Colonic mucosa (tissue), 4 donors: ENCODE measurements at places on chromosomes 3 and 15. TPM values are rescaled to one million over a fixed set of nuclear protein-coding genes. Genes with fewer than 3 reads are reported as not detected.

DNA sequence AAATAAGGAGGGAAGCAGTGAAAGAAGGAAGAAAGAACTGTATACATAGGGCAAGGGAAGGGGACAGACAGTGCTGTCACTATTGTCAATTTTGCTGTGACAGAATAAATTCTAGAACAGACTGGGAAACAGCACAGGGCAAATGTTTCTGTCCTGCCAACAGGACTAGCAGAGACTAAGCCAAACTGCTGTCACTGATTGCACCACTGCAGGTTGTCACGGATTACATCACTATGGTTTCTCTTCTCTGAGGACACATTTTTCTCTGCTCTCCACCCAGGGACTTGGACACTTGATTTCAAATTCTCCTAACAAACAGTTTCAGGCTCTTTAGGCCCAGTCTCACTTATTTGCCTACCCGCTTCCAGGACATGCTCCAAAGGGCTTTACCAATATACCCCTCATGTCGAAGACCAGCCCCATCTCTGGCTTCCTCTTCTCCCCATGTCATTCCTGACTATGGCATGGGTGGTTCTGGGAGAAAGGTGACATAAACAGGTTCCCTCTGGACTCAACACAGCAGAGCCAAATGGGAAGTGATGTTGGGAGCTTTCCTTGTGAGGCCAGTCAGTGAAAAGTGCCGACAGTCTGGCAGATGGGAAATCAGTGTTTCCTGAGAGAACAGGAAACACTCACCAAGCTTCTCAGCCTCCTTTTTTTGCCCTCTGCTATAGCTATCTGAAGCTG lies 70.2 kb upstream of the ST3GAL6 start:
- no peak for DNase-seq
- H3K36me3 ChIP-seq, result no peaks in the 10 kb centered on the region
- no peaks in the 10 kb centered on the region for H3K4me1 ChIP-seq
- no peak overlapping the region for H3K27ac ChIP-seq
- no peak overlapping the region for H3K4me3 ChIP-seq

GRCh38 chr3:133977568-133977967 lies 52.2 kb downstream of the SLCO2A1 start:
- no peak overlapping the region for H3K27ac ChIP-seq
- no peak overlapping the region for H3K4me3 ChIP-seq
- H3K36me3 ChIP-seq, result no peaks in the 10 kb centered on the region
- H3K4me1 ChIP-seq, result no peaks in the 10 kb centered on the region

GRCh38 chr15:79035111-79035601 lies 55.4 kb downstream of the RASGRF1 start:
- no peak overlapping the region for H3K27ac ChIP-seq
- H3K4me3 ChIP-seq, result no peak overlapping the region
- H3K27me3 ChIP-seq, result no peaks in the 10 kb centered on the region
- no peak for DNase-seq

- no peak for DNase-seq
- no peaks in the 10 kb centered on the region for H3K27me3 ChIP-seq
- no peaks in the 10 kb centered on the region for H3K4me1 ChIP-seq
- H3K36me3 ChIP-seq, result no peaks in the 10 kb centered on the region
- no peak overlapping the region for H3K27ac ChIP-seq
Measured at GRCh38 chr3:33980252-33980651, 181.8 kb downstream of the PDCD6IP start.

Gene RTP4
- 4.3 TPM for total RNA-seq

- H3K36me3 ChIP-seq, result no peaks in the 10 kb centered on the region
- no peak overlapping the region for H3K27ac ChIP-seq
- no peak for DNase-seq
- H3K4me3 ChIP-seq, result no peak overlapping the region
Measured at GRCh38 chr3:13536832-13537231, 12.1 kb upstream of the FBLN2 start.
